Fibroblast of villous mesenchyme (primary cell): ENCODE measurements at places on chromosomes 2 and 18. TPM values are rescaled to one million over a fixed set of nuclear protein-coding genes. Genes with fewer than 3 reads are reported as not detected.

GRCh38 chr2:112658839-112659667, 13.3 kb downstream of the SLC20A1 start:
- no peak for DNase-seq

DNA sequence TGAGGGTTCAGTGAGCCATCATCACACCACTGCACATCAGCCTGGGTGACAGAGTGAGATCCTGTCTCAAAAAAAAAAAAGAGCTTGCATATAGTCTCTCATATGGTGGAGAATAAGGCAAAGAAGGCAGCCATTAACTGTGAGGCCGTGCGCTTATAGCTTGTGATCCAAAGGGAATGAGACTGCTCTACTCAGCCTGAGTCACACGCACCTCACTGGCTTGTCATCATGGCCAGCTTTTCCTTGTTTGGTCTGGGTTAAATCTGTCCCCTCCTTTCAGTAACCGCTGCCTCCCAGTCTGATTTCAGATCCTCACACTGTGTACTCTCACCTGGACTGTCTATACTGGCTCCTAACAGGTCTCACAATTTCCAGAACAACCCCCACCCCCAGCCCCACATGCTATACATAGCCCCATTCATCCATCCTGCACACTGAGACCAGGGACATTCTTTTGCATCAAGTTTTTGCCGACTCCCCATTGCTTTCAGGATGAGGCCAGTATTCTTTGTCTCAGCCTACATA, 35.3 kb upstream of the ANKRD44 start:
- no peak for DNase-seq

DNA sequence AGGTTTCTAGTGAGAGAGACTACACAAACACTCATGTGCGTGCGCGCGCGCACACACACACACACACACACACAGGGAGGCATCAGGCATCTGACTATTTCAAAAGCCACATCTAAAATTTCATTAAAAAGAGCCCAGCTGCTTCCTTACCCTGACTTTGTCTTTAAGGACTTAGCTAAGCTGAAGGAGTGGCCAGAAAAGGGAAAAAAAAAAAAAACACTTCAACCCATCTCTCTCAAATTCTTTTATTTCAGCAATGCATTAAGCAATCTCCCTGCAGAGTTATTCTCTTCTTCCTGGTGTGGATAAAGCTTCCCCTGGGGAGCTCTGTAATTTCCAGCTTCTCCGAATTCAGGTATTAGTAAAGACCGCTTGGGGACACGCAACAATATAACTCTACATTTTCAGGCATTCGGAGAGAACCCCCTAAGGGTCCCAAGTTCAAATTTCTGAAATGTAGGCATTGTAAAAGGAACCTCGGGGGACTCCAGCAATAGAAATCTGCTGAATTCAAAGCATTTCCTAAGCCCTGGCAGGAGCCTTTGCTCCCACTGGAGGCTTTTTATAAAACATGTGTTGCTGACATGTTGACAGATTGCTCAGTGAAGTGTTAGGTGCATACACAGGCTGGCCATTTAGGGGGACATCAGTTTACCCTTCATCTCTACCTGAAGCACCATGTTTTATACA, 67.0 kb downstream of the ZNF521 start:
- DNase-seq, result peak; percentile 77

SERPINB4 gene
- not detected in 2 replicates for total RNA-seq

GRCh38 chr2:71471276-71471675, 17.9 kb downstream of the DYSF start:
- DNase-seq, result no peak

GRCh38 chr18:647304-647703, 10.1 kb upstream of the TYMS start:
- no peak for DNase-seq

SERPINB3 gene
- not detected in 2 replicates for total RNA-seq

GRCh38 chr2:1804865-1805264, 60.5 kb upstream of the PXDN start:
- no peak for DNase-seq

- DNase-seq, result no peak
Measured at GRCh38 chr2:85143463-85144082, 10.4 kb downstream of the TCF7L1 start.

PGAP1 gene
- total RNA-seq, result 8.1 and 11.7 TPM in 2 replicates

- DNase-seq, result peak; percentile 15
Measured at GRCh38 chr18:22057908-22058527, 111.4 kb upstream of the GATA6 start.

ZNF519 gene
- total RNA-seq, result 6.0 and 8.7 TPM in 2 replicates

DNA sequence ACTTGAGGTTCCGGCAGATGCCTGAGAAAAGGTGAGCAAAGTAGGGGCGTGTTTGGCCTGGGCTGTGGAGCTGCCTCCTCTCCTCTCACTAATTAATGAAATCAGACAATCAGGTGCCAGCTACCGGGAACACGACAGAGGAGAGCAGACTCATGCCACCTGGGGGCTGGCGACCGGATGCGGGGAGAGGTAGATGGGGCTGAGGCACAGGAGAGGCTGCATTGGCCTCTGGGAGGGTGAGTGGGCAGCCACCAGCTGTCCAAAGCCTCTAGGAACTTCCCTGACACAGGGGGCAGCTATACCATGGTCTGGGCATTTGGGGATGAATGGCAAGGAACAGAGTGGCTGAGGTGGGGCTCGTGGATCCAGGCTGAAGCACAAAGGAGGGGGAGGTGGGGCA, 25.0 kb downstream of the FBXO41 start:
- DNase-seq, result no peak

DNA sequence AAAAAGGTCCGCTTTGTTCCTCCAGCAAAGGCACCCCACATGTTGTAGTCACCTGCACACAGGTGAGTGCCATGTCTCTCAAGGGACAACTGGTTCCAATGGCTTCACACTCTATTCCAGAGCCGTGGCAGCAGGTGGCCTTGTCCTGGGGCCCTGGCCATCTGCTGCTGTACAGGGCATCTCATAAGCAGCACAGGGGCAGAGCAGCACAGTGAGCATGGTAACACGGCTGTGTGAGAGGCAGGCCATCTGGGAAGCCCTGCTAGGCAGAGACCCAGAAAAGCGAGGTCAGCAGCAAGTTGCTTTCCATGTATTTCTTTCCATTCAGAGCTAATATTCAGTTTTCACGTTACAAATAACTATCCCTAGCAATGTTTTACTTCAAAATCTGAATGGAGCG, 54.7 kb downstream of the CMPK2 start:
- no peak for DNase-seq

- DNase-seq, result no peak
Measured at GRCh38 chr2:4135765-4136164, 432.4 kb downstream of the DCDC2C start.

FEV gene
- total RNA-seq, result not detected in 2 replicates

- DNase-seq, result peak; percentile 49
Measured at GRCh38 chr2:210577263-210578071, 21.1 kb downstream of the CPS1 start.

DNA sequence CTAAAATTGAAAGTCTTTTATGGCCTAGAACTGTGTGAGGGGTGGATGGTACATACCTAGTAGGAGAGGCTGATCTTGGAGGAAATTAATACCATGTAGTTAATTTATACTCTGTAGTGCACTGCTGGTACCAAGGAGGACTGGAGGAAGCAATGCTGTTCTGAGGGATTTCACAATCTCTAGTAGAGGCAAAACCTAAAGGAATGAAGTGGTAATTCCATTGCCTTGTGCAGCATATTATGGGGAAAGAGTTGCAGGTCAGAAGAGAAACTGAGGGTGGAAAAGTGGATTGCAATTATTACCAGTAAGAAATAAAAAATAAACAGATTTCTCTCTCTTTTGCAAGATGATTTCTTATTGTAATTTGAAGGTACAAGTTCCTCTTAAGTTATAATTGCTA, 2.2 kb downstream of the ABI2 start:
- DNase-seq, result peak; percentile 73

DNA sequence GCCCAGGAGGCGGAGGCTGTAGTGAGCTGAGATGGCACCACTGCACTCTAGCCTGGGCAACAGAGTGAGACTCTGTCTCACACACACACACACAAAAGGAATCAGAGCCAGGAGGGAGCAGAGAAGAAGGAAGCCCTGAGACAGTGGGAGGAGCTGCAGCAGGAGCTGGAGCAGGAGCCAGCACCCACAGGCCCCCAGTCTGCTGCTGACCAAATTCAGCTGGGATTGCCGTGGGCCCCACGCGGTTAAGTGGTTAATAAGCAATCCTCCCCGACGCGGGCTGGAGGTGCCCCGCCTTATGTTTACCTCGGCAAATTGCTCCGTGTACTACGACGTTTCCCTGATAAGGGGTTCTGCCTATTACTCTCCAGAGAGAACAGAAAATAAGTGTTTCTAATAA, 265.3 kb downstream of the TWIST2 start:
- DNase-seq, result peak; percentile 64

DNA sequence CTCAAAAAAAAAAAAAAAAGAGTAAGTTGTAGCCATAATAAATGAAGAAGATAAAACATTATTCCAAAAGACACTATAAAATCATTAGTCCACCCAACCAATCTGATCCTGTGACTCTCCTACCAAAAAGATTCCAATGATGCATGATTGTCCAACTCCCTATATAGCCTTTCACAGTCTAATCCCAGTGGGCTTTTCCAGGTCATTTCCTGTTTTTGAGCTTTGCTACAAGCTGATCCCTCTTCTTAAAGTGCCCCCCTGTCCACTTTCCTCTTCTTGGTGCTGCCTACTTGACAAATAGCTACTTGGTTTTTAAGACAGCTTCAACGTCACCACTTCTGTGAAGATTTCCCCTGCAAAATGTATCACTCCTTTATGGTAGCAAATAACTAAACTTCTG, 88.4 kb downstream of the SEMA4F start:
- DNase-seq, result no peak

DNA sequence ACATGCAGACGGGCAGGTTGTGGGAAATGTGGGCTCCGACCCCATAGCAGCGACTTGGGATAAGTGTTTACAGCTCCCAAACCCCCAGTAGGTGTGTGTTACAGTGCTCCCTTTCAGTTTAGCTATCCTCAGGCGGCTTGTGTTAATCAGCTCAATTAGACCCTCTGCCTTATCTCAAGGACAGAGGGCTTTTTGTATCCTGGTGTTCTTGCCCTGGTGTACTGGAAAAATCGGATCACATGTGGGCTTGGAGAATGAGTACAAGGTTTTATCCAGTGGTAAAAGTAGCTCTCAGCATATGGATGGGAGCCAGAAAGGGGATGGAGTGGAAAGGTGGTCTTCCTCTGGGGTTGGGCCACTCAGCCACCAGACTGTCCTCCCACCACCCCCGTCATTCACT, 264.7 kb upstream of the SYT4 start:
- DNase-seq, result no peak

DNA sequence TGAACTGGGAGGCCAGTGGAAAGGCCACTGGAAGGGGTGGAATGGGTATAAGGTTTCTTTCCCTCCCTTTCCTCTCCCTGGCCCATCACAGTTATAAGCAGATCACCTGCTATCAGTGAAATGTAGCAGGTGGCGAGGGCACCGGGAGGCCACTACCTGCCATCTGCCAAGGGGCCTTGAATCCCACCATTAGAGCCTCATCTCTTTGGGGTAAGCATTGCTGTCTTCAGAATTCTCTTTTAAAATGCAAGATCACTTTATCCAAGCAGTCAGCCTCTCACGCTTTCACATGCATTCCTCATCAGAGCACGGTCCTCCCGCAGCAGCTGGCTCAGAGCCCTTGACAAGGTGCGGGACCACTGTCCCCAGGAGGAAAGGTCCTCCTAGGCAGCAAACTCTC, 268.5 kb downstream of the CELF4 start:
- no peak for DNase-seq

UCN gene
- 0.43 and 0.64 TPM in 2 replicates for total RNA-seq

- DNase-seq, result no peak
Measured at GRCh38 chr18:32380559-32380958, 90.1 kb downstream of the GAREM1 start.

DNA sequence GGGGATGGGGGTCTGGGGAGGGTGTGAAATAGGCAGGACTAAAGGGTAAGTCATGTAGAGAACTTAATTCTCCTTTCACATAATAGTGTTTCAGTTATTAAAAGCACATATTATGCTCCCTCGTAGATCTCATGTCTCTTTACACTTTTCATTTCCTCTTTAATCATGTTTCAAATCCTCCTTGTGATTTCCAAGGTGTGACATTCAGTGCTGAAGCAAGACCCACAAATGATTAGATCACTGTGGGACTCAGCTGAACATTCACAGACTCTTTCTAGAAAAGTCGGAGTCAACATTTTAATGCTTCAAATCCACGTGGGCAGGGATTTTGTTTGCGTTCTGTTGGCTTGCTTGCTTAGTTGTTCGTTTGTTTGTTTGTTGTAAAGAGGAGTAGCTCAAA, 34.7 kb upstream of the CALCRL start:
- DNase-seq, result no peak

PNKD gene
- 26.1 and 26.8 TPM in 2 replicates for total RNA-seq

PRKRA gene
- 58.9 and 60.9 TPM in 2 replicates for total RNA-seq

DNA sequence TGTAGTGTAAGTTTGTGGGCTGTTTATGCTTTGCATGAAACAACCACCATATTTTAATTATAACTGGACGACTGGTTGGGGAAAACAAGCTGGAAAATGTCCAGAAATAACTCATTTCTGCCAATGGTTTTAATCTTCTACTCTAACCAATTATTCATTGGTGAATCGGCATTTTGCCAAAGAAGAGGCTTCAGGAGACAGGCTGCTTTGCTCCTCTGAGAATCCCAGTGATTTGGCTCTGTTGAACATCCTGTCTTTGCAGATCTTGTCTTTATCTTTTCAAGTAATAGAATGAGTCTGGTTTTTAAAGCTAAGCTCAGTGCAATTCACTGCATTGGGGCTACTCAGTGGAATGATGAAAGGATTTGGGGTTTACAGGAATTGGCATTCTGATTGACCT, 109.6 kb downstream of the APOB start:
- DNase-seq, result no peak

WBP1 gene
- total RNA-seq, result 45.4 and 50.5 TPM in 2 replicates

DNA sequence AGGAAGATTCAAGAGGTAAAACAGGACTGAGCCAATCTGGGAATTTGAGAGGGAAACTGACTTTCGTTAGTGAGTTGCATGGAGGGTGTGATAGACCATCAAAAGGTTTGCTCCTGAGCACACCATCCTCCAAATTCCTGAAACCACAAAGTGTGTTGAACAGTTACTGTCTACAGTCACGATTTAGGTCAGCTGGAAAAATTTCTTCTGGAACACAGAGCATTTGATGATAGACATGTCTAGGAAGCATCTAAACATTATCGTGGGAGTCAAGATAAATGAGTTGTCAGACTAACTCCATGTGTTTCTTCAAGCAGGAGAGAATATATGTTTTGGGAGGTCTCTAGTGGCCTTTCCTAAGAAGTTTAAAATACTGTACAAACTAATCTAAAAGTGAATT, 449.4 kb upstream of the SLC14A2 start:
- peak; percentile 21 for DNase-seq

- no peak for DNase-seq
Measured at GRCh38 chr18:37742436-37742835, 176.8 kb upstream of the CELF4 start.

GRCh38 chr2:207784898-207785297, 15.2 kb upstream of the FZD5 start:
- no peak for DNase-seq

DNA sequence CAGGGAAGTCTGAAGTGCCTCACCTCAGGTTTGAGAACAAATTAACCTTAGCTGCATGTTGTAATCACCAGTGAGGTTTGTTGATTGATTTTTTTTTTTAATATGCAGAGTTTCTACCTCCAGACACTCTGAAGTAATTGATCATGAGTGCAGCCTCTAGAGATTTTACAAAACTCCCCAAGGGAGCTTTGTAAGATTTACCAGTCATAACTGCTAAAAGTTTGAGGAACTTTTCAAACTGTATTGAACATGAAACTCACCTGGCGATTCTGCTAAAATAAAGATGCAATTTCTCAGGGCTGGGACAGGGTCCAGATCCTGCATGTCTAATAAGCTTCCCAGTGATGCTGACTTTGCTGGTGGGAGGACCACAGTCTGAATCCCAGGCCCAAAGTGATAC, 339.6 kb upstream of the DCC start:
- DNase-seq, result no peak

TYMS gene
- total RNA-seq, result 11.9 and 15.1 TPM in 2 replicates

TLX2 gene
- total RNA-seq, result not detected in 2 replicates
